AG10803 (cell line): ENCODE measurements at places on chromosomes 7 and 10.

- DNase-seq, result no peak
Observed at GRCh38 chr7:157760004-157760730, 423.4 kb downstream of the DNAJB6 start.

DNA sequence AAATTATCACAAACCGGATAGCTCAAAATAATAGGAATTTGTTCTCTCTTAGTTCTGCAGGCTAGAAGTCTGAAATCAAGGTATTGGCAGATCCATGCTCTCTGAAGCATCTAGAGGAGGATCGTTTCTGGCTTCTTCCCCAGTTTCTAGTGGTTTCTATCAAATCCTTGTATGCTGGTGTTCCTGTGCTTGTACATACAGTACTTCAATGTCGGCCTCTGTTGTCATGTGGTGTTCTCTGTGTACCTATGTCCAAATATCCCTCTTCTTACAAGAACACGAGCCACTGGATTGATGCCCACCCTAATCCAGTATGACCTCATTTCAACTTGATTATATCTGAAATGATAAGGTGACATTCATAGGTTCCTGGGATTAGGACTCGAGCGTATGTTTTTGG, 9.8 kb upstream of the TAX1BP1 start:
- no peak for DNase-seq

DNA sequence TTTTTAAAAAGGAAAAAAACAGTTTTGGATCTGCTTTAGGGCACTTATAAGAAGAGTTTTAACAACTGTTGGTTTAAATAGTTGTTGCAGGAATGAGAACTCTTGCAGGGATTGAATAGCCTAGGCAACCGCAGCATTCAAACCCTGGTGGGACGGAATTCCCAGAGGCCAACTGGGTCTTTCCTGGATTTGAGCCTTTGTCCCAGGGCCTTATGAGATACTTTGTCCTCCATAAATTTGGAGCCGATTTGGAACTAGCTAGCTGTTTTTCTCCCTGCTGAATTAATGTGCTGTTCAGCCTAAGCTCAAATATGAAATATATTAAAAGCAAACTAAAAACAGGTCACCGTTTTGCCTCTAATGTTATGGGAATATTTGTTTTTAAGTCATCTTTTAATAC, 109.6 kb downstream of the LRMDA start:
- DNase-seq, result no peak

DNA sequence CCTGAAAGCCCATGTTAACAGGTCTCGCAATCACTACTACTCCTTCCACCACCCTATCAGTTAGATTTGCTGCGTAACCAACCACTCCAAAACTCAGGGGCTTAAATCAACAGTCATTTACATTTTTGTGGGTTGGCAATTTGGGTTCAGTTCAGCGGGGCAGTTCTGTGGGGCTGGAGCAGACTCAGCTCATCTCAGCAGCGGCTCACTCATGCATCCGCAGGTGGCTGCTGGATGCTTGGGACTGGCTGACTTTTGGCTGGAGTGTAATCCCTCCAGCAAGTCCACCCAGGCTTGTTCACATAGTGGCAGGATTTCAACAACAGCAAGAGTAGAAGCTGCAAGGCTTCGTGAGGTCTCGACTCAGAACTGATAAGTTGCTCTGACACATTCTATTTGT, 79.2 kb downstream of the NEUROD6 start:
- no peak for DNase-seq

GRCh38 chr7:147279514-147279913, 1162.9 kb downstream of the CNTNAP2 start:
- no peak for DNase-seq

DNA sequence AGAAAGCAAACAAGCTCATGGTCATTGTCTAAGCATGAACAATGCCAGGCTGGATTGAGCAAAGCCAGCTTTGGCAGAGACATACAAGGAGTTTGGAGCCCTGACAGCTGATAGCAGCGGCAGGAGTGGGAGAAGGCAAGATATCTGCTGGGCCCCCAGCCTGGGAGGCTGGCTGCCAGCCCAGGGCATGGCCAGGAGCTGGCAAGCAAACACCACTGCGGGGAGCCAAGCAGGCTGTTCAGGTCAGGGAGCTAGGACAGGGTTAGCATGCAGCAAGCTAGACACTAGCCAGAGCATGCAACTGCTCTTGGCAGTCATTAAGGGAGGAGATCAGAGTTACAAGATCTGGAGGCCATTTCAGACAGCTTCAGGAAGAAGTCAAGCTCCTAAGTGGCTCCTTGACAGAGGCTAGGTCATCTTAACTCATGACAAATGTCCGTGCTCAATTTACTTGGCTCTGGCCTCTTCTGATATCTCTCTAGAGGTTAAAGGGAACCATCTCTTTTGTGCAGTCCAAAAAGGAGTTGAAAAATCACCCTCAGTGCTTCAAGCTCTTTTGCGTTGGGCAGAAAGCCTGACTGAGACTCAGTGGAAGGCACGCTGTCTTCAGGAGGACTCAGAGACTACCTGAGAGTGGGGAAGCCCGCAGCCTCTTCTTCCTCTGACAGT, 436.8 kb upstream of the C7orf33 start:
- DNase-seq, result no peak

GRCh38 chr10:19077276-19077675, 28.7 kb downstream of the MALRD1 start:
- DNase-seq, result no peak

GRCh38 chr7:138125598-138126111, 49.4 kb downstream of the AKR1D1 start:
- DNase-seq, result no peak

GRCh38 chr10:113283189-113283588, 269.7 kb upstream of the HABP2 start:
- DNase-seq, result no peak

DNA sequence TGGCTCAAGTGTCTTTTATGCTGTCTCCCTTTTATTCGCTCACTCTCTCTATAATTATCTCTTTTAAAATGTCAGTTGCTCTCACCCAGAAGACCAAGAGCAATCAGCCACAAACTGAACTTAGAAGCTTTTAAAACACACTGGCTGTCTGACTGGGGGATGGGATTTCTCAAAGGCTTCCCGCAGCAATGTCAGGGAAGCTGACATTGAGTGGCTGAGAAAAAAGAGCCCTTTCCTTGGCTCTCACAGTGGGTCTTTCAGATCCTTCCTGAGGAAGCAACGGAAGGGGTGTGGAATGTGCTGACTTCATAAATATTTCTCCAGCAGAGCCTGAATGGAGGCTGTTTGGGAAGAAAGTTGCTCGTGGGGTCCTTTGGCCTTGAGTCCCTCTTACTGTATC, 445.7 kb upstream of the C7orf33 start:
- DNase-seq, result no peak

DNA sequence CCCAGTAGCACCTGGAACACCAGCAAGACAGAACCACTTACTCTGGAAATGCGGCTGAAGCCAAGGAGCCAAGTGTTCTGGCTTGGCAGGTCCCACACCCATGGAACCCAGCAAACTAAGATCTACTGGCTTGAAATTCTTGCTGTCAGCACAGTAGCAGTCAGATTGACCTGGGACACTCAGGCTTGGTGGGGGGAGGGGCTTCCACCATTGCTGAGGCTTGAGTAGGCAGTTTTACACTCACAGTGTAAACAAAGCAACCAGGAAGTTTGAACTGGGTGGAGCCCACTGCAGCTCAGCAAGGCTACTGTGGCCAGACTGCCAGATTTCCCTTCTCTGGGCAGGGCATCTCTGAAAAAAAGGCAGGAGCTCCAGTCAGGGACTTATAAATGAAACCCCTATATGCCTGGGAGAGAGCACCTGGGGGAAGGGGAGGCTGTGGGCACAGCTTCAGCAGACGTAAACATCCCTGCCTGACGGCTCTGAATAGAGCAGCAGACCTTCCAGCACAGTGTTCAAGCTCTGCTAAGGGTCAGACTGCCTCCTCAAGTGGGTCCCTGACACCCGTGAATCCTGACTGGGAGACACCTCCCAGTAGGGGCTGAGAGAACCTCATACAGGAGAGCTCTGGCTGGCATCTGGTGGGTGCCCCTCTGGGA, 121.2 kb downstream of the MTERF1 start:
- no peak for DNase-seq

DNA sequence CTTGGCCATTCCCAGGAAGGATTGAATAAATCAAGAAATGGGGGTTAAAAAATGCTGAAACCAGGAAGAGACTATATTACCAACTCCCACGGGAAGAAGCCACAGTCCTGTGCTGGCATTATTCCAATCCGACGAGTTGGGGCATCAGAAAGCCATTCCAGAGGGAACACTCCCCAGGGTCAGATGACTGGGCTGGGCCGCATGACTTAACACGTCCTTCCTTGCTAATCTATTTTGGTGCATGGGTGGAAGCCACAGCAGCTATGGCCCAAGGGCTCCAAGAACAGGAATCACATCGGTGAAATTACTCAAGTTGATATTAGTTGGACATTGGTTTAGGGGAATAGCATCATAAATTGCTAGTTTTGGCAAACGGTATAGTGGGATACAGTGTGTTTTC, 592.9 kb upstream of the NRP1 start:
- no peak for DNase-seq

DNA sequence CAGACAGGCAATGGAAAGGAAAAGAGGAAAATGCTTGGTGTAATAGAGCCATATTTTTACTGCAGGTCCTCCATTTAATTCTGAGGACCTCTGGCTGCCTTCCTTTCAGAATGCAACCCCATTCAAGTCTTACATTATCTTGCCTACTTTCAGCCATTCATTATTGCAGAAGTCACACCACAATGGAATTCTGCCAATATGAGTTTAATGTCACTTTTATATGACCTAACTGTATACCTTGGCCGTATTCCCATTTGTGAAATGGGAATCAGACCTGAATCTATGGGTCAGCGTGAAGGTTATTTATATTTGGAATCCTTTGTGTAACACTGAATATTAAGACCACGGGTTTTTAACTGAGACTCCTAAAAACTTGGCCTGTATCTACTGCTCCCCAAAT, 241.7 kb upstream of the AOAH start:
- no peak for DNase-seq

GRCh38 chr10:27490807-27491206, 13.3 kb upstream of the RAB18 start:
- DNase-seq, result no peak

- DNase-seq, result peak; percentile 36
Observed at GRCh38 chr7:134315679-134316538, 821 bp downstream of the SLC35B4 start.

- DNase-seq, result no peak
Observed at GRCh38 chr10:26336979-26337378, 101.2 kb upstream of the APBB1IP start.

GRCh38 chr10:5293691-5294550, 70.8 kb upstream of the UCN3 start:
- DNase-seq, result peak; percentile 33

- no peak for DNase-seq
Observed at GRCh38 chr7:74476626-74477025, 22.9 kb downstream of the GTF2IRD1 start.

- no peak for DNase-seq
Observed at GRCh38 chr10:29948881-29949355, 110.5 kb downstream of the JCAD start.
